ENCODE measurements at places on chromosomes 7 and 10. TPM values are rescaled to one million over a fixed set of nuclear protein-coding genes. Genes with fewer than 3 reads are reported as not detected.

The ZSCAN25 gene
- 8.8 TPM for total RNA-seq

The NUTM2A gene
- 0.20 TPM for total RNA-seq

The AMZ1 gene
- under 0.01 TPM for total RNA-seq

The NME8 gene
- not detected for total RNA-seq

The PPRC1 gene
- total RNA-seq, result 22.4 TPM

The CPA4 gene
- total RNA-seq, result 1.6 TPM

The GALNT17 gene
- 0.37 TPM for total RNA-seq

All from subcutaneous preadipocyte (primary cell).